ENCODE measurements at places on chromosomes 11 and 22. TPM values are rescaled to one million over a fixed set of nuclear protein-coding genes. Genes with fewer than 3 reads are reported as not detected.

Gene TSKU
- total RNA-seq: 10.0 TPM

GRCh38 chr11:44524751-44525201 is 40.7 kb upstream of the CD82 start:
- no peak for DNase-seq

Gene SVIP
- total RNA-seq: 15.1 TPM

GRCh38 chr11:27545946-27546345 is 39.4 kb upstream of the LIN7C start:
- DNase-seq: no peak

DNA sequence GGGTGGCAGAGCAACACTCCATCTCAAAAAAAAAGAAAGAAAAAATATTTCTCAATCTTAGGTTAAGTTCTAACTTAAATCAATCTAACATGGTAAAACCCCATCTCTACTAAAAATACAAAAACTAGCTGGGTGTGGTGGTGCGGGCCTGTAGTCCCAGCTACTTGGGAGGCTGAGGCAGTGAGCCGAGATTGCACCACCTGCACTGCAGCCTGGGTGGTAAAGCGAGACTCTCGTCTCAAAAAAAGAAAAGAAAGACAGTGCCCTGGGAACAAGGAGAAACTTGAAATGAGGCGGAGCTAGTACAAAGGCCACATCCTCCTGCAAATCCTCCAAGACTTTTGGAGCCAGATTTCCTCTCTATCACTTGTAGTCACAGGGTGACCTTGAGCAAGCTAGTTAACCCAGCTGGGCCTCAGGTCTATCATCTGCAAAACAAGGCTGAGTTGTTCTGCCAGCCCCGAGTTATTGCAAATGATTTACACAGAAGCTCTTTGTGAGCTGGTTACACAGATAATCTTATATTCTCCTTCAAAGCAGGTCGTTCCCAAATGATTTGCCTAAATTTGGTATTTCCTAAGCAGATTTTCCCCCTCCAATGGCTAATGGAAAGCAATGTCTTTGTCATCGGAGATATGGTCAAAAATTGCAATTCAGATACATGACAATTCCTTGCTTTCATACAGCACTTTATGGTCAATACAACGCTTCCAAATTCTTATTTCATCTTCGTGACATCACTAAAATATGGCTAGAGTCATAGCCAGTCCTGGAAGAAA is 1.9 kb downstream of the ANKRD54 start:
- DNase-seq: no peak

Gene CYP2D6
- 0.48 TPM for total RNA-seq

Measured in urinary bladder (tissue), 4 donors.